M059J (cell line): ENCODE measurements at places on chromosomes 6 and 20.

DNA sequence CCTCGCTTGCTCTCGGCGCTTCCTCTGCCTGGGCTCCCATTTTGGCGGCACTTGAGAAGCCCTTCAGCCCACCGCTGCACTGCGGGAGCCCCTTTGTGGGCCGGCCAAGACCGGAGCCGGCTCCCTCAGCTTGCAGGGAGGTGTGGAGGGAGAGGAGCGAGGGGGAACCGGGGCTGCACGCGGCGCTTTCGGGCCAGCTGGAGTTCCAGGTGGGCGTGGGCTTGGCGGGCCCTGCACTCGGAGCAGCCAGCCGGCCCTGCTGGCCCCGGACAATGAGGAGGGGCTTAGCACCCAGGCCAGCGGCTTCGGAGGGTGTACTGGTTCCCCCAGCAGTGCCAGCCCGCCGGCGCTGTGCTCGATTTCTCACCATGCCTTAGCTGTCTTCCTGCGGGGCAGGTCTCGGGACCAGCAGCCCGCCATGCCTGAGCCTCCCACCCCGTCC lies 10.2 kb upstream of the SRPK1 start:
- no peak for DNase-seq

GRCh38 chr20:63381781-63382431 lies 20.8 kb upstream of the CHRNA4 start:
- DNase-seq = no peak

GRCh38 chr6:6686748-6687601 lies 98.5 kb downstream of the LY86 start:
- peak; percentile 97 for DNase-seq

DNA sequence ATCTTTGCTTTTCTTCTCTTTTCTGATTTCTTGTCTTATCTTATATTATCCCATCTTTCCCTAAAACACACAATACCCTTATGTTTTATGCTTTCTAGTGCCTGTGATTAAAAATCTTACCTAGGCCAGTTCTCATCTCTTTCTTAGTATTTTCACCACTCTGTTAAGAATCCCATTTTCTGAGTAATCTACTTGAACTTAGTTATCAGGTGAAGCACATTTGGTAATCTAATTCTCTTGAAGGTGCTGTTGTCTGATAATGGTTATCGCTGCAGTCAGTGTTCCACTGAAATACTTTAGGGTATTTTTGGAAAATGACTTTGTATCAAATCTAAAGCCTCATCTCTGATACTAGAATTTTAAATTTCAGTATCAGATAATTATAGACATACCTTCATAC lies 192.5 kb upstream of the MAN1A1 start:
- no peak for DNase-seq

GRCh38 chr6:50608421-50608820 lies 104.9 kb upstream of the TFAP2D start:
- DNase-seq = no peak

- DNase-seq = no peak
These were observed 182.8 kb downstream of the ZDHHC14 start for GRCh38 chr6:157563611-157564284.

- DNase-seq = peak; percentile 73
These were observed 1.2 kb upstream of the PARD6B start for GRCh38 chr20:50729901-50730764.

DNA sequence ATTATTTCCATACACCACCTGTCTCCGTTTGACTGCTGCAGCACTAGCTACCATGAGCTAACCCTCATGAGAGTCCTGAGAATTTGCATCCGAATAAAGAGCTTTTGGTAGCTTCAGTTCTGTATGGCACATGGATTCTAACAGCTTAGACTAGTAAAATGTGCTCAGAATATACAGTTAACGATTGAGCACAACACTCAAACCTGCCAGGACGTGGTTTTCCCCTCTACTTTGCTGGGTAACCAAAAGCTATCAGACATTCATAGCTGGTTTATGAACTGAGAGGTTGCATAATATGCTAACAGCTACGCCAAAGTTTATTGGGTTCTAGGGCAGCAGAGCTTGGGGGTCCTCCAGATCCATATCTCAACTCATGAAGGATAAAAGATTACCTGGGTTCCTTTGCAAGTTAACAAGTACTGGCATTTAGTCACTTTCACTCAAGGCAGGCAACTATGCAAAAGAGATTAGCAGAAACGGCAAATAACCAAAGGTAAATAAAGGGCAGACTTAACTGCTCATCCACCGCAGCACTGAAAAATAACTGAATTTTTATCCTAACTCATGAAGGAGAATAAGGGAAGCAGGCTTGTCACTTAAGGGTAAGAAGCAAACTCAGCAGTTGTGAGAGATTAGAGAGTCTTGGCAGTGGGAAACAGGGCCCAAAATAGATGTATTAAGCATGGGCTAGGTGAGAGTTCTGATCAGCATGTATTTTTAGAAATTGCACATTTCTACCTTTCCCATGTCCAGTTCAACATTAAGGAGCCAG lies 29.4 kb downstream of the NUDT3 start:
- no peak for DNase-seq

- no peak for DNase-seq
These were observed at the start of gene WFDC5 for GRCh38 chr20:45114465-45115385. TSS of gene WFDC5 (minus strand) at chr20:45115174. CDS start at chr20:45115083, 91 bp downstream.
